ENCODE measurements at places on chromosomes 7 and 10.
A peak's percentile ranks its signal among the peaks of the same experiment; 100 is the strongest.

DNA sequence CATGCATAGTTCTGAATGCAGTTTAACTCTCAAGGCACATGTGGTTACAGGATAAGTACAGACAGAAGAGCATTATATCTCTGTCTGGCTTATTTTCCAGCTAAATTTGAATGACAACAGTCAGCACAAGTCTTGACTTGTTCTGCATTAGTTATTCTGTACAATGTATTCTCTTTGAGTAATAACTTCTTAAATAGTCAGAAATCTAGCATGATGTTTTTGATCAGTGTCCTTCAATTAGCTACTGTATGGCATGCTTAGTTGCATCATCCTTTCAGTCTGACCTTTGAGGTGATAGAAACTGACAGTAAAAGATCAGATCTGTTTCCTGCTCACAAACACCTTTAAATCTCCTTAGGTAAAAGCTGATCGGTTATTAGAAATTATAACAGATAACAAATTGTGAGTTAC, 118.1 kb downstream of the ARL4A start:
- DNase-seq: no peak

DNA sequence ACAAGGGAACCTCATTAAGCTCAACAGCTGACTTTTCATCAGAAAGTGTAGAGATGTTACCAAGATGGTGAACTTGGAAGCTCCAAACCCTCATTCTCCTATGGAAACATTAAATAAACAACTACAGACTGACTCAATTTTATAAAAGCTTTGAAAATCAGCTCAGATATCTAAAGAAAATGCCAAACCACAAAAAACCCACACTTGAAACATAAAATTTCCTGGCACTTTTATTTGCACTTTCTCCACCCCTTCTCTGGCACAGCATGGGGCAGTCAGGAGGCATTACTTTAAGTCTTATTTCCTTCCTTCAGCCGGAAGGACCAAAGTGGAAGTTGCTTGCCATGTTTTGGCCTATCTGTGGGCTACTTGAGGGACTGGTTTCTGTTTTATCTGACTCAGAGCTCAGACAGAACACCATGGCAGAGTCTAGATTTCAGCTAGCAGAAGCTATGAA, 114.7 kb downstream of the ODAD2 start:
- no peak for DNase-seq

- DNase-seq: peak; percentile 20
Measured at GRCh38 chr7:44796034-44796503, 412 bp upstream of the PPIA start.

DNA sequence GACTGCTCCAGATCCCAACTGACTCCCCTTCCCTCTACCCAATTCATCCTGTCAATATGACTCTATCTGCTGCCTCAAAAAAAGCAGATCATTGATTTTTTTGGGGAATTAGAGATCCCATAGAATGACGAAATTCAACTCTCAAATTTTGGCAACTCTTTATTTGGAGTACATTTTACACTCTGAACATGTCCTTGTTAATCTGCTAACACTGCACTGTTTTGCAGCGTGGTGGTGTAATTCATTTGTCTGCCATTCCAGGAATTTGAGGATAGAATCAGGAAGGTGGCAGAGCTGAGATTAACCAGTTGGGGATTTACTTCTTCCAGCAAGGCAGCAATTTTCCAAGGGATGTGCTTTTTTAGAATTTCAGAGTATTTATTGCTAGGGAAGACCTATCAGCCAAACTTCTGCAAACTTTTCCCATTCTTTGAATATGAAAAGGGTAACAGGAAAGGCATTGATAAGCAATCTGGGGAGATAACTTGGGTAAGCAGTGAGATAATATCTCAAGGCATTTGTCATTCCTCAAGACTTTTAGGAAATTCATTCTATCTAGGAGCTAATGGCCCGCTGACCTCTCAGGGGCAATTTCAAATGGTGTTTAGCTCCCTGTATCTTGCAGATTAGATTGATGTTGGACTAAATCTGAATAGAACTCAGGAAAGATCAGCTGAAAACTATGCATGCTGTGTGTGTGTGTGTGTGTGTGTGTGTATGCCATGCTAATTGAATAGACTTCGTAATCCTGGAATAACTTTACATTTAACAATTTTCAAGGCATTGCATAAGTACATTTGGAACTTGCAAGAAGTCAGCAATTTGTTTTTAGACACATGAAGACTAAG, 9.7 kb downstream of the BAMBI start:
- no peak for DNase-seq

DNA sequence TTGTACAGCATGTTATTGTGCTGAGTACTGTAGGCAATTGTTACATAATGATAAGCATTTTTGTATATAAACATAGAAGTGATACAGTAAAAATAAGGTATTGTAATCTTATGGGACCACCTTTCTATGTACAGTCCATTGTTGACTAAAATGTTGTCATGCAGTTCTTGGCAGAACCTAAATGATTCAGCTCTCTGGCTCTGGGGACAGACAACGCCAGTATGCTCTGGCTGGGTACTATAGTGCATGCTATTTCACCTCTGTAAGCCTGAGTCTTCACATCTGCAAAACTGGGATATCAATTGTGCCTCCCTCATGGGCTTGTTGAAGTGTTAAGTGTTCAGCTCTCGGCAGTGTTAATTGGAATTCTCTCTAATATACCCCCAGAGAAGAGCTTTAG, 674.3 kb downstream of the INHBA start:
- DNase-seq: no peak

GRCh38 chr10:103789771-103790201, 65.6 kb downstream of the SH3PXD2A start:
- no peak for DNase-seq

DNA sequence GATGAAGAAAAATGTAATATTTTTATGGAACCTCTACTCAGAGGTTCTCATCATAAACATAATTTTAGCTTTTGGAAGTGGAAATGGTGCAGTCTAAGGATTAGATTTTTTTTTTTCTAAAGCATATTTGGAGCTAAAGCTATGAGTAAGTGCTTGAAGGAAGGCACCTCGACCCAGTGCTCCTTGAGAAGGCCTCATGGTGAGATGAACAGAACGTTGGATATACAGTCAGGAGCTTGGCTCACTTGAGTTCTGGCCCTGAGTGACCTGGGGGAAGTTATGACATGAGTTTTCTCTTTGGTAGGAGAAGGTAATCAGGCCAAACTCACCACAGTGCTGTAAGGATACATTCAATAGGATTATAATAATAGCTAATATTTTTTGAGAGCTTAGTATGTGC, 163.3 kb downstream of the JCAD start:
- no peak for DNase-seq

DNA sequence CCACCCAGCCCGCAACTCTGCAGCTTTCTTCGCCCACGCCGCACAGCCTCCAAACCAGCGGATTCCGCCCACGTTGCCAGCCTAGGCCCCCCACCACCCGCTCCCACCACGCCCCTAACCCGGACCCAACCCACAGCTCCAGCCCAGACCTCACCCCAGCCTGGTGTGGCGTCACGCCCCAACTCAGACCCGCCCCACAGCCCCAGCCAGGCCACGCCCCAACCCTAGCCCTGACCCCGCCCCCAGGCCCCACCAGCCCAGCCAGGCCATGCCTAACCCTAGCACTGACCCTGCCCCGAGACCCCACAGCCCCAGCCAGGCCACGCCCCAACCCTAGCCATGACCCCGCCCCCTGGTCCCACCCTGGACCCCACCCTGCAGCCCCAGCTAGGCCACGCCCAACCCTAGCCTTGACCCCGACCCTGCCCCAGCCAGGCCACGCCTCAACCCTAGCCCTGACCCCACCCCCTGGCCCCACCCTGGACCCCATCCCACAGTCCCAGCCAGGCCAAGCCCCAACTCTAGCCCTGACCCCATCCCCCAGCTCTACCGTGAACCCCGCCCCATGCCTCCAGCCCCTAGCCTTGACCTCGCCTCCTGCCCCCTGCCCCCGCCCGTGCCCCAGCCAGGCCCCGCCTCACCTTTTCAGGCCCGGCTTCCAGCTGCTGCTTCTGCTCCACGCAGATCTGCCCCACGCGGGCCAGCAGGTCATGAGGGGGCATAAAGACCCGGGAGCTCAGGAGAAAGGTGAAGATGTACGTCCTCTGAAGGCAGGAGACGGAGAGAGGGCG, 64.0 kb downstream of the RASGEF1A start:
- DNase-seq: no peak

- no peak for DNase-seq
Measured at GRCh38 chr7:1142051-1142635, 17.9 kb downstream of the ZFAND2A start.

DNA sequence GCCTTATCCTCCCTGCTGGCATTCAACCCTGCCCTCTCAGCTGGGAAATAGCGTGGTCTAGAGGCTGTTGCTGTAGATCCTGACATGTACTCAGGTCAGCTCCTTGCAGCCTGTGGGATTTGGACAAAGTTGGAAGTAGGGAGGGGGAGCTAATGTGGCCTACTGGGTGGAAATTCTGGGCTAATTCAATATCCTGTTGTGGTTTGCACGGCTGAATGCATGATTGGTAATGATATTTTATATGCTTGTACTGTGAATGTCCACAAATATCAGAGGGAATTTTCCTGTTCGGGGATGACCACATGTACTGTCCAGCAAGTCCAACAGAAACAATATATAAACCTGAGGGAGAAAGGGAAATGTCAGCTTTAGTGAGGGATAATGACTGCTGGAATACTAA, 22.1 kb upstream of the NPVF start:
- DNase-seq: no peak

GRCh38 chr7:101781439-101781838, 36.0 kb upstream of the CUX1 start:
- DNase-seq: no peak

DNA sequence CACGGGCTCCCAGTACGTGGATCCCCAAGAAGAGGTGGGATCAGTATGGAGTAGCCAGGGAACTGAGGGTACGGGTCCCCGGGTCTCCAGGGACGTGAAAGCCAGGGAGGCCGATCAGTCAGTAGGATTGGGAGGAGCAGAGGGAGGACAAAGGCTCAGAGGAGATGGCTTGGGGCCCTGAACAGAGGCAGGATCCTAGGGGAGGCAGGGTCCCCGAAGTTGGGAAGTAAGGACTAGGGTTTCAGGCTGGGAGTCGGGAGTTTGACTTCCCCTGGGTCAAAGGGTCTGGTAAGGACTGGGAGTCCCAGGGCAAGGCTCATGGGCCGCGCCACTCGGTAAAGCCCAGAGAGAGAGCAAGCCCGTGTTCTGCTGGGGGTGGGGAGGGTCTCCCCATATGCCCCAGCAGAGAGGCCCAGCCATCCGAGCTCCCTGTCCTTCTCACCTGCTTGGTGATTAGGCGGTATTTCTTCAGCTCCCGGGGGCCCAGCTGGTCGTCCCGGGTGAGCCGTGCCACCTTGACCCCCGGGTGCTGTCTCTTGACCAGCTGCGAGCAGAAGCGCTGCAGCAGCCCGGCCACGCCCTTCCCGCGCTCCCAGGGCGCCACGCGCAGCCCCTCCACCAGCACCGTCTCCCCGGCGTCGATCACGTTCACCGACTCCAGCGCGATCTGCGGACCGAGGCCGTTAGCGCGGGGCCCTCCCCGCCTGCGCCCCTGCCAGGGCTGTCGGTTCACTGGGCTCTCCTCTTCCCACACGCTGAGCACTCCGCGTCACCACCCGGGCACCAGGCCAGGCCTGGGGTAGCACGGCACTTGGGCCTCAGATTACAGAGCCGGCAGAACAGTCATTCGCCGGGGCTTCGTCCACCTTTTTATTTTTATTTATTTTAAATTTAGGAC, 7.0 kb downstream of the NAT16 start:
- no peak for DNase-seq

- DNase-seq: no peak
Measured at GRCh38 chr10:76950354-76950753, 687.3 kb downstream of the KCNMA1 start.

DNA sequence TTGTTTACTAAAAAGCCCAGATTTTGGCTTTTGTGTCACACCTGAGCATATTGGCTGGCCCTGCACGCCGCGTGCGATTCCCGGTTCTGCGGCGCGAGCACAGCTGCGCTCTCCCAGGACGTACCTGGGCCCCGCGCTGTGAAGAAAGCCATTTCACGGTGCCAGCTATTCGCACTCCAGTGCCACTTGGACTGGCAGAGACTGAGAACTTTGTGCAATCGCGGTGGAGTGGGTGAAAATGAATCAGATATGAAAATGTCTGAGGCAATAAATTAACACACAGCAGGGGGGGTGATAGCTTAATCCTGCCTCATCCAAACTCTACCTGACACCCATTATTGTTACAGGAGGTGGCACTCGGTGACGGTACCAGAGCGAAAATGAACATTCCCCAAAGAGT, 330.1 kb upstream of the MGMT start:
- no peak for DNase-seq

DNA sequence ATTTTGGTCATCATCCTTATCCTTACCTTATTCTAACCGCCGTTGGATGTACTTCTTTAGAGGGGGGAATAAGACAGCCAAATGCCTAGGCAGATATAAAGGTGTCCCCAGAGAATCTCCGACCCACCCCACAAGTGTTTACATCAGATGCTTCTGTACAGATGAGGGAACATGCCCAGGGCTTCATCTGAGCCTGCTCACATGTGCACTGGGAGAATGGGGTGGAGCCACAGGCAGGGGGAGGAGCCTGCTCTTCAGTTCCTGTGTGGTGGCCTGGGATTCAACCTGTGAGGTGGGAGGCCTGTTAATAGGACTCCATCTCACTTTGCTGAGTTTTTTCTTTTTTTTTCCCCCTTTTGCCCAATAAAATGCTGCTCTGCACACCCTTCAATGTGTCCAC, 27.6 kb upstream of the OPTN start:
- DNase-seq: no peak

DNA sequence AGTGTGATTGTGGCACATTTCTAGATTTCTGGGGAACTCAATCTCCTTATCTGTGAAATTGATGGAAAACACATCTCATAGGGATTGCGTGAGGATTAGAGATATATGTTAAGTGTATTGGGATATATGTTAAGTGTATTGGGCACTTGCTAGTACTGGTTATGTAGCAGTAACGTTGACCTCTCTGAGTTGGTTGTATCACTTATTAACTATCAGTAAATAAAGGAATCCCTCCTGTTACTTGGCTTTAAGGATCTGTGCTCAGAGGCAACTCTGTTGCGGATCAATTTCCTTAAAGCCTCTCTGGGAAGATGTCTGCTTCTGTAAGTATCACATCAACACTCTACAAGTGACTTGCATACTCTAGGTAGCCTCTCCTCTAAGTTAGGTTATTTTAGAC, 25.2 kb downstream of the GNAI1 start:
- no peak for DNase-seq

- DNase-seq: no peak
Measured at GRCh38 chr10:112374724-112375541, 1.0 kb downstream of the ACSL5 start.

DNA sequence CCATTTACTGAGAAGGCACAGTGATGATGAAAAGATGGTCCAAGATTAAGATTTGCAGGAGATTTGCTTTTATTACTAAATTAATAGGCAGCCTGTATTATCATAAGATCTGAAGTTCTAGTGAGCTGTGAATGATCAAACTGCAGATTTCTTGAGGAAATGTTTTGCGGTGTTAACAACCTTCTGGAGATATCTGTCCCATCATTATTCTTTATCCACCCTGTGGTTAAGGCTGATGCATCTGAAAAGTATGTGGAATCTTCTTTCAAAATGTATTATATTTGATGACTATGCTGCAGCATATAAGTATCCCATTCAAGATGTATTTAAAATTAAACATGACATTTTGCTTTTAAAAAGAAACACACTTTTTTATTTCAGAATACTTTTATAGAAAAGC, 150.3 kb downstream of the POLR1F start:
- DNase-seq: no peak

- no peak for DNase-seq
Measured at GRCh38 chr7:142642316-142642715, 107.0 kb upstream of the PRSS1 start.

GRCh38 chr10:128624656-128625530, 498.7 kb upstream of the MKI67 start:
- no peak for DNase-seq

GRCh38 chr10:132678436-132679216, 107.3 kb downstream of the NKX6-2 start:
- no peak for DNase-seq

- no peak for DNase-seq
Measured at GRCh38 chr10:63987212-63987611, 466.0 kb downstream of the REEP3 start.

Data from urinary bladder (tissue), 4 donors.